D341Med (cell line): ENCODE measurements at places on chromosomes 2 and 18.

DNA sequence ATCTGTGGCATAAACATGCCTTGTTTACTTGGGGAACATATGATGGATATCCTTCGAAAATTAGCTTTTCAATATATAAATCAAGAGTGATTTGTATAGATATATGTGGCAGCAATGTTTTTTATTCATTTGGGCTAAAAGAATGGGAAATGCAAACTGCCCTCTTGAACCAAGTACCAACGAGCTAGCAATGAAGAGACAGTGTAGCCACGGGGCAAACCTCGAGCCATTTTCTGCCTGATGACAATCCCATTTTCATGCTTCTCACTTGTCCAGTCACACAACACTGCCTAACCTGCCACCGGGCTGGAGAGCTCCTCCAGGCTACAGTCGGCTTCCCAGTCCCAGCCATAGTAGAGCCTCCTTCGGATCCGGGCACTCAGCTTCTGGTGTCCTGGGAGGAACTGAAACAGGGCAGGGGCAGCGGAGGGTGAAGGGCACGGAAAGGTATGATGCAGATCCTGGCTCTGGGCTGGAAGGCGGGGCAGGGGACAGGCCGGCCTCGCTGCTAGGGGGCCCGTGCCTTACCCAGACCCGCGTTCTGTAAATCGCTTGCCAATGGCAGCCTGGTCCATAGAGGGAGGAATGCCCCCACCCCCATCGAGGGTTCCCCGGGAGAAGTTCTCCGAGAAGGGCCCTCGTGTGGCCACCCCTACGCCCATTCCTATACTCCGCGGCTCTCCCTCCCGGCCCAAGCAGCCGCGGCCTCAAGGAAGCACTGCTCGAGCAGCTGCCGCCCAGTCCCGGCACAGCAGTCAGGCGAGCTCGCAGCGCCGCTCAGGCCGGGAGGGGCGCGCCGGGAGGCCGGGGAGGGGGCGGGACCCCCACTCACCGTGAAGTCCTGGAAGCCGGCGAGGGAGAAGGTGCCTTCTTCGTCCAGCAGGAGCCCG lies 552 bp downstream of the CNPPD1 start:
- peak; percentile 59 for DNase-seq

- no peak for DNase-seq
Observed at GRCh38 chr2:128456281-128456680, 137.6 kb upstream of the HS6ST1 start.

GRCh38 chr2:11774600-11774999 lies 28.2 kb downstream of the LPIN1 start:
- no peak for DNase-seq

DNA sequence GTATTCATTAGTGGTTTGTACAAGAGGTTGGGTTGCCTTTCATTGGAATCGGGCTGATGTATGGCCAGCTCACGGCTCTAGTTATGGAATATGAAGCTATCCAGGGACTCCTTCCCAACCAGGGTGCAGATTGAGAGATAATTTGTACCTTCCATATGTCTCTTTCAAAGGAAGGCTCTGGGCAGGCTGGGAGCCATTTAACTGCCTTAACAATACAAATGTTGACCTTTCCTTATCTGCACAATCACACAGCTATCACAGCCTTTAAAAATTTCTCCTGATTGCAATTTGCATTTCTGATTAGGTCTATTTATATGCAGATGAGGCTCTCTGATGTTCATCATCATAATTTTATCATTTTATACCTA lies 58.7 kb downstream of the MYO3B start:
- DNase-seq = no peak

DNA sequence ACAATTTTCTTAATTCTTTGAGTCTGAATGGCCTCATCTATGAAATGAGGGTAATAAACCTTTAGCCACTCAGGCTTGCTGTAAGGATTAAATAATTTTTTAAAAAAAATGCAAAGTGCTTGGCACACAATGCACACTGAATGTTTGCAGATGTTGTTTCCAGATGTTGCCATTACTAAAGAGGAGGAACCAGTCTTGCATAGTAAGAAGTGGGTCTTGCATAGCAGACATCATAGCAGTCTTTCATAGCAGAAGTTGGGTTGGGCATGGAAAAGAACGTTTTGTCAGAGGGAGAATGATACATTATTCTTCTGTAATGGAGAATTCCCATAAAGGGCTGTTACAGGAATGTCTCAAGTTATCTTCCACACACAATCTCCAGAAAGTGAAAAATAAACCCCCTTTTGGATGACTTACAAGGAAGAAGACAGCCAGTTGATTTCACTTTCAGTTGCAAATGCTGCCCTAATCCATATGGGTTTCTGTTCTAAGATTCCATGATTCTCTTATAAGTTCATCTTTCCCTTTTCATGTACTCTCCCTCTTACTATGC lies 327.7 kb downstream of the SUCLG1 start:
- DNase-seq = no peak

DNA sequence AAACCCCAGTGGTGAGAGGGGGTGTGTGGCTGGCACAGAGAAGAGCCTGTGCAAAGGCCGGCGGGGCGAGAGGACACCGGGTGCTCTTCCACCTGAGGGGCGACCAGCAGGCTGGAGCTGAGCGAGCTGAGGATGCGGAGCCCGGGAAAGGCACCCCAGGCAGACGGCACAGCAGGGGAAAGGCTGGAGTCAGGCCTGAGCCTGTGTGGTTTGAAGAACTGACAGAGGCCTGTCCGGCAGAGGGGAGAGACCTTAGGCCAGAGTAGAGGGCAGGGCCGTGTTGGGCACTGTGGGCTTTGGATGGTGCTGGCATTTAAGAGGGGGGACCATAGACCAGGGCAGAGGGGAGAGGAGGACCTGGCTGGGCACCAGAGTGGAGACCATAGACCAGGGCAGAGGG lies 149.8 kb downstream of the RTP5 start:
- no peak for DNase-seq

GRCh38 chr18:2978661-2979106 lies 34.3 kb downstream of the LPIN2 start:
- no peak for DNase-seq

DNA sequence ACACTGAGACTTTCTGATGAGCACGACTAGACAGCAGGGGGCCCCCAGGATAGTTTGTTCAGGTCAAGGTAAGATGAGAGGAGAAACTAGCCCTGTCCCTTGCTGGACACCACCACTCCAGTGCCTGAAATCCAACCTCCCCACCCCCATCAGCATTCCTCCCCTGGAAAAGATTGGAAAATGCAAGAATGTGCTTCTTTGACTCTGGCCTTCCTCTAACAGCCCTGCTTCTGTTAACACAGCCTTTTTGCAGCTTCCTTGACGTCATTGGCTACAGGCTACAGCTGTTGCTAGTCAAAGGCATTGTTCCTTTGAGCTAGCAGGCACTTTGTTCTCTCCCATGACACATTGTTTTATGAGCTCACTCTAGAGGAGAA lies 20.1 kb upstream of the LTBP1 start:
- no peak for DNase-seq

- DNase-seq = no peak
Observed at GRCh38 chr2:134628453-134628852, 90.3 kb downstream of the TMEM163 start.

GRCh38 chr18:24985586-24985985 lies 366.4 kb downstream of the ZNF521 start:
- DNase-seq = no peak

DNA sequence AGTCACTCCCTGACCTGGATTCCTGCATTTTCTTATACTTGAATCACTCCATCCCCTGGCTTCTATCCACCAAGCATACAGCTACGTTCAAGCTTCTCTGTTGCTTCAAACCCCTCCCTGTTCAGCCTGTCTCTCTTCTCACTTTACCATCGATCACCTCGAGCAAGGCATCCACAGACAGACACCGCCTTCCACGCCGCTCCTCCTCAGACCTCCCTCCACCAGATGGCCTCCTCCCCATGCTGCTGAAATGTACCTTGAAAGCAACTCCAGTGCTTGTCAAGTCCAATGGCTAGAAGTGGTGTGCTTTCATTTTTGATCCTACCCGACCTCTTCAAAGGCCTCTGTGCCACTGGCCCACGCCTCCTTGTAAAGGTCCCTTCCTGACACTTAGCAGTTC lies 131.3 kb upstream of the ACAA2 start:
- no peak for DNase-seq

DNA sequence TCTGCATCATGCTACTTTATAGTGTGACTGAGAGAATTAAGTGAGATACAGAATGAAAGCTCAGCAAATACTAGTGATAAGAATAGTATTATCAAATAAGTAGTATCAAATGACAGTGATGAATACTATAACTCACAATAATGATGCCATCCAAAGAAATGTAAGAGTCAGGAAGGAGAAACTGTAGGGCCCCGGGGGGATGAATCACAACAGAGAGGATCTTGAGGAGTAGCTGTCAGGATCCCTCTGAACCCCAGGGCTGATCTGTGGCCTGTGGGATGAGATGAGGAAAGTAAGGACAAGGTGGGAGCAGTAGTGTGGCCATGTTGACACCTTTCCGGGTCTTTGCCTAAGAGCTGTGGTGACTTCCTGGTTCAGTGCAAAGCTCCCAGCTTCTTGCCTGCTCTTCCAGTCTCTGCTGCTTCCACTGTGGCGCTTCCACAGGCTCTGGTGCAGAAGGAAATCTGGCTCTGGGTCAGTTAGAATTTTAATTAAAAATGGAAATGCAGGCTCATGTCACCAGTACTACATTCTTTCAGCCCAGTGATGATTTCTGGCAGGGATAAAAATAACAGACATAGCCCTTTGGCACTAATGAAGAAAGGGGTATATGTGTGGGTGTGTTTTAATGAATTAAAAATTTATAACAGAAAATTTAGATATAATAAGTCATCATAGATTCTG lies 166.9 kb downstream of the MYO3B start:
- no peak for DNase-seq

GRCh38 chr2:238998801-238999200 lies 150.9 kb downstream of the TWIST2 start:
- DNase-seq = no peak
